D341Med (cell line): ENCODE measurements at places on chromosomes 6 and 20.

DNA sequence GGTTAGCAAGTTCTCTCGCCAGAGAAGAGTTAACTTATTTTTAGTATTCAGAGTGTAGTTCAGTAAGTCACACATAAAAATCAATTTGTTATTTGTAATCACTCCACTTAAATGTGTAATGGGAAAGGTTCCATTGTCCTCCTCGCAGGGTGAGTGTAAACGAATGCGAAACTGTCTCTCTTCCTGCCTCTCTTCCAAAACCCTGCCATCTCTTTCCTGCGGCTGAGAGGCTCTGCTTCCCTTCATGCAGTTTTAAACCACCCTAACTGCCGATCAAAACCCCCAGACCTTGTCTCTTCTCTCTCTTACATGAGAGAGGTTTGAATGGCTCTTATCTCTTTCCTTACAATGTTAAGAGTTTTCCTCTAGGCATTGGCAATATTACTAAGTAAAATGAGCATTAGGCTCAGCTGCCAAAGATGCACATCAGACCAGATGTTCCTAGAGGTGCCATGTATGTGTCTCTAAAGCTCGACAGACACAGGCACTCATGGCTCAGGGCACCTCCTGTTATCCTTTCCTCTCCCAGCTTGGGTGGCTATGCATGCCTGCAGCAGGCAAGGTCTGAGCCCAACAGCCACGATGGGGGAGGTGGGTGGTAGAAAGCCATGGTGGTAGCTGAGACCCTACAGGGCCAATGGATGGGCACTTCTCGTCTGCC, 91.2 kb downstream of the JARID2 start:
- DNase-seq, result no peak

GRCh38 chr20:645318-646106, 7.5 kb downstream of the SRXN1 start:
- DNase-seq, result peak; percentile 91

DNA sequence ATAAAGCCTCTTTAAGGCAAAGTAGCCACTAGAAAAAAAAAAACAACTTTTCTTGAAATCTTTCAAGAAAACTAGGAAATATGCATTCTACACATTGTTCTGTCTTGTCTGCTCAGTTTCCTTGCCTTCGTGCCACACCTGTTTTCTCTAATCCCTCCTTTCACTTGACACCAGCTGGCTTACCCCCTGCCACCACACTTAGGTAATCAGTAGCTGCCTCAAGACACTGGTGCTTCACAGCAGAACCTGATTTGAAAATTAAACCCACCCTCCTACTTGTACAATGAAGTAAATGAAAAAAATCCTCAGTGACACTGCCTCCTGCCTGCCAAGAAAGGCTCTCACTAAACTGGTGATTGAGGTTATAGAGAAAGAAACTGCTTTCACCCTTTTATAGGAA, 45.8 kb upstream of the SCML4 start:
- peak; percentile 54 for DNase-seq

DNA sequence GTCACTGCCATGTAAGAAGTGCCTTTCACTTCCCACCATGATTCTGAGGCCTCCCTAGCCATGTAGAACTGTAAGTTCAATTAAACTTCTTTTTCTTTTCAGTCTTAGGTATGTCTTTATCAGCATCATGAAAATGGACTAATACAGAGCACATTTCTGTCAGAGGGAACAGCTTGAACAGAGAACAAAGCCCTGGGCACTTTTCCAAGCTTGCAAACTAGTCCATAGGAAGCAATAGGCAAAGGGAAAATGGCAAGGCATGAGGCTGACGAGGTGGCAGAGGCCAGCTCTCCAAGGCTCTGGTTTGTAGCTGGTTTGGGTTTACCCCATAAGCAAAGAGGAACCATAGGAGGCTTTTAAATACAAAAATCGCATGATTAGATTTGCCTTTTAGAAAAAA, 185.1 kb upstream of the HDDC2 start:
- DNase-seq, result no peak

GRCh38 chr6:89145091-89145955, 532 bp upstream of the PM20D2 start:
- DNase-seq, result peak; percentile 37

GRCh38 chr20:46122516-46123481, 4.7 kb downstream of the CD40 start:
- DNase-seq, result no peak

DNA sequence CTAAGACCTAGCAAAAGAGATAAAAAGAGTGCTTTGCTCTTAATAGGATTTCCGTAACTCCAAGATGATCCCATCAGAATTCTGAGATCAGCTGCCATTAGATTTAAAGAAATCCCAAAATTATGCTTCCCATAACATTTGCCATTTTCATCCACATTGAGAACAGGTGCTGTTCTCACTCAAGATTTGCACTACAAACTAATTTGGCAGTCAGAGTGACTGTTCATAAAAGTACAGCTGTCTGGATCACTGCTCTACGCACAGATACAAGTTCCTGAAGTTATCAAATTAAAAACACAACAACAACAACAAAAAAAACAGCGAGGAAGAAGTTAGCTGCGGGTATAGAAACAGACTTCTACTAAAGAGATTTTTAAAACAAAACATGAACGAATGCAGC, 58.1 kb downstream of the ASCC3 start:
- no peak for DNase-seq

DNA sequence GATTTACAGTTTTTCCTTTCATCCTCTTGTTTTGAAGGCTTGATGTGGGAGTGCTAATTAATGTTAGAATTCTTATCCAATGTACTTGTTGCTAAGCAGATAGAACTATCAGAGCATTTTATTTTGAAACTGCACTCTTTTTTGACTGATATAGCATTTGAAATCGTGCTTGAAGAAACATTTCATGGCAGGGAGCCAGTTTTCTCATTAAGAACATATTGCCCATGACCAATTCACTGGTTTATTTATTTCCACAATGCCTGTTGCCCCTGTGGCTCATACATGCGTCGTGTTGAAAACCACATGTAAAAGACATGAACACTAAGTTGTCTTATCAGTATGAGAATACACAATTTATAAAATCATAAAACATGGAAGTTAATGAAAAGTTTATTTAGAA, 479.7 kb upstream of the FLRT3 start:
- no peak for DNase-seq

GRCh38 chr6:165045631-165046030, 263.8 kb downstream of the C6orf118 start:
- no peak for DNase-seq

DNA sequence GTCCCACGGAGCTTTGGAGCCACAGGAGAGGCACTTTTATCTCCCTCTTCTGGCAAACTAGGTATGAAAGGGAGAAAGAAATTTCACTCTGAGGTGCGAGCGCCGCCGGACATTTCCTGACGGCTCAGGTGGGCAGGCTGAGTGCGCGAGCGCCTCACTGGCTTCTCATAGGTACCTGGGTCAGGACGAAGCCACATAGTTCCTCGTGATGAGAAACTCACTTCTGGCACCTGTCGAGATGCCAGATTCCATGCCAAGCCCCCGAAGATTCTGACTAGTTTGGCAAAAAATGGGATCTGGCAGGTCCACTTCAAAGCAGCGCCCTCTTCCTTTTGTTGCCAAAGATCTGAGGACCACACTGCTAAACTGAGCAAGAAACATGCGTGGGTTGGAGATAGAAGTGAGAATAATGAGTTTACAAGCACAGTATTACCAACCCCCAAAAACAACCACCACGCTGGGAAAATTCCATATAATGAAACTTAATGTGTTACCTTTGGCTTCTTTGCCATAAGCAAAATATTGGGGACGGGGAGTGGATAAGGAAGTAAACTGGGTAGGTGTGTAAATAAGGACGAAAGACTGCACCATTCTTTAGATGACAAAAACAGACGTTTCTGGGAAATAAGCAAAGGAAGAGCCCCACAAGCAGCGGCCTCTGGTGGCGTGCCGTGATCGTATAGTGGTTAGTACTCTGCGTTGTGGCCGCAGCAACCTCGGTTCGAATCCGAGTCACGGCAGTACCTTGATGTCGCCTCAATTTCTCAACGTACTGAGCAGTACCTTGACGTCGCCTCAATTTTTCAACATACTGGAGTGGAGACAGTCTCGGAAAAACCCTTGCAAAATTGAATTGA, 89.8 kb upstream of the PRSS16 start:
- peak; percentile 67 for DNase-seq

DNA sequence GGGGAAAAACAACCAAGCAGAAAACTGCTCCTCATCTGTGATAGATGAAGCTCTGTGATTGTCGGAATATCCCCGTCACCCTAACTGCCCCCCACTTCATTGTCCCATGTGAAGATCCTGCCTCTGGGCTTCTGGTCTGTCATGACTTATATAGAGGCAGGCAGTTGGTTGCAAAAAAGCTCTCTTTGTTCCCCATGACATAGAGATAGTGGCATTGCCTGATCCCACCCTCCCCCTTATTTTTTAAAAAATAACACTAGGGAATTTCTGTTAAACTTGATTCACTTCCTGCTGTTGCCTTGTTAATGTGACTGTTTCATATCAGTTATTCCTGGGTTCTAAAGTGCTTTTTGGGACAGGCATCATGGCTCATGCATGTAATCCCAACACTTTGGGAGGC, 203.1 kb downstream of the JARID2 start:
- DNase-seq, result no peak

- peak; percentile 46 for DNase-seq
Observed at GRCh38 chr6:120378582-120379220, 955.6 kb downstream of the TBC1D32 start.

DNA sequence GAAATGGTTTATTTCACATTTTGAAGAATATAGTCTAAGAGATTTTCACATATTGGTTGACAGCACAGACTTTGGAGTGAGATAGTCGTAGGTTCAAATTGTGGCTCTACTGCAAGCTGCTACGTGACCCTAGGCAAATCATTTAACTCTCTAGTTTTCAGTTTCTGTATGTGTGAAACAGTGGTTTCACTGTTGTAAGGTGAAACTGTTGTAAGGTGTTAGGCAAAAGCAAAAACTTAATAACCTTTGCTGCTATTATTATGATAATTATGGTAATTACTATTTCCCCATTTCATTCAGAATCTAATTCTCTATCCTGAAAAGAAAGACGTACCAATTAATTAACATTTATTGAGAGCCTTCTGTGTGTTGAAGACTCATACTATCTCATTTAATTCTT, 144.2 kb downstream of the REV3L start:
- no peak for DNase-seq

DNA sequence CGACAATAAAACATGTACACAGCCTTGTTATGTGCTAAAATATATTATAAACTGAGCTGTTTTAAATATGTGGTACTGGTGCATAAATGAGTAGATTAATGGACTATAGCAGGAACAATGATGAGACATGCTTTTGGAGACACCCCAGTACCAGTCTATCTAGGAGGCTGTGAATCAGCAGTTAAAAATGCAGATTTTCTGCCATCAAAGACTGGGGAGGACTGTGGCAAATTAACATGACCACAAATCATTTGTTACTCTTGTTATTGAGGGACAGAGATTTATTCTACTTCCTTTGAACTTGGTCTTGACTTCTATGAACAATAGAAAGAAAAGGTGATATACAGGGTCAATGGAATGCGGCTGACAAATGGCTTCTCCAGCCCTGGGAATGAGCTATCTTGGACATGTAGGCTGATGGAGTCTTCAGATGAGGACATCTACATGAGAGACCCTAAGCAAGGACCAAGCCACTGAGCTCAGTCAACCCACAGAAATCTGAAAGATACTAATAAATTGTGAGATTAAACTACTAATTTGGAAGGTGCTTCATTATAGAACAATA, 551.7 kb upstream of the GJE1 start:
- no peak for DNase-seq

GRCh38 chr6:155382338-155382685, 68.0 kb upstream of the TFB1M start:
- DNase-seq, result no peak

DNA sequence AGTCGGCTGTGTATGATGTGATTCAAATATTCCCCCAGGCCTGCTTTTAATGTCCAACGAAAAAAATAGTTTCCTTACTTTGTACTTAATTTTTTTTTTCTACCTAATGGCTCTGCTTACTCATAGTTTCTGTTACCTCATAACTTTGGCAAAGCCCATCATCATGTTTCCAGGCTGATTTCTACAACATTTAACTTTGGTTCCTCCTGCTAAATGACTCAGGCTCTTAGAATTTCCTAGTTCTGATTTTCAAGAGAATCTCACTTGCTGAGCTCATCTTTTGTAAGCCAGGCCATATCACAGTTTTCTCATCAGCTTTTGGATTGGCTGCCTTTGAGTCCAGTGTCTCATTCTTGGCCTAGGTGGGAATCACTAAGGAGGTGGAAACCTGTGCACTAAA, 323.1 kb downstream of the HDGFL1 start:
- no peak for DNase-seq

GRCh38 chr6:158266131-158266530, 46.1 kb upstream of the TULP4 start:
- no peak for DNase-seq

DNA sequence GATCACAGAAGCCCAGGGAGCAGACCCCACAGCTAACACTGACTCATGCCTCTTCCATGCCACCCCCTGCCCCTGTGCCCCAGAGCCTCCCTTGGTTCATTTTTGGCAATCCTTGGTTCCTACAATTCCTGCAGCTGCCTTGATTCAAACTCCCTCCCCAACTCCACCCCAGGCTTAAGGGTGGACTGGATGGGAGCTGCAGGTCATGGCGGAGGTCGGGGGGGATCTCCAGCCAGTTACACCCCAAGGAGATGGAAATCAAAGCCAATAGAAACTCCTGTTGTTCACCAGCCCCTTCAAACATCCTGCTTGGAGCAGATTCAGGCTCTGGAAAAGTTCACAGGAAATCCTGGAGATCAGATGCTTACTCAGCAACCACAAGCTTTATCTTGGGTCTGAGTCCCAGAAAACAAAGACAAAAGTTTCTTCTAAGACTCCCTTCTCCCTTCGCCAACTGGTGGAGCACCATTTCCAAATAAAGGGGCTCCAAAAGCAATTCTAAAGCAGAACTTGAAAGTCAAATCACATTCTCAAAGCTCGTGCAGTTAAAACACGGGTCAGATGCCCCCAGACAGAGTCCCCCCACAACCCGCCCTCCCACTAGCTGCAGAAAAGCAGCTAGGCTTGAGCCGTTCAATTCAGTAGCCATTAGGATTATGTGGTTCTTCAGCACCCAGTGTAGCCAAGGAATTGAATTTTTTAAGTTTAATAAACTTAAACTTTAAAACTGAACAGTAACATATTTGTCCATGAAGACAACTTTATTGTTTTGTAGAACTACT, 149.5 kb downstream of the ANKRD60 start:
- no peak for DNase-seq

DNA sequence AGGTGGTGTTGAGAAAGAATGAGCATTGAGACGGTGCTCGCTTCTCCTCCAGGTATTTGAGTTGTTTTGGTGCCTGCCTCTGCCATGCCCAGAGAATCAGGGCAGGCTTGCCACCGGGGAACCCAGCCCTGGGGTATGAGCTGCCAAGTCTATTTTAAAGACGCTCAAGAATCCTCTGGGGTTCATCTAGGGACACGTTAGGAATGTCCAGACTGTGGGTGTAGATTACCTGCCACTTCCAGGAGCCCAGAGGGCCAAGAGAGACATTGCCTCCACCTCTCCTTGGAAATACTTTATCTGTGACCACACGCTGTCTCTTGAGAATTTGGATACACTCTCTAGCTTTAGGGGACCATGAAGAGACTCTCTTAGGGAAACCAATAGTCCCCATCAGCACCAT, 28.3 kb downstream of the SAYSD1 start:
- DNase-seq, result no peak

- DNase-seq, result no peak
Observed at GRCh38 chr20:5908981-5909380, 41.4 kb downstream of the TRMT6 start.

- no peak for DNase-seq
Observed at GRCh38 chr20:42338294-42339201, 720.4 kb upstream of the CHD6 start.

- no peak for DNase-seq
Observed at GRCh38 chr6:35596448-35597442, 84.0 kb upstream of the TULP1 start.

GRCh38 chr20:1420066-1420465, 27.2 kb upstream of the FKBP1A start:
- no peak for DNase-seq
